ENCODE measurements at places on chromosomes 2 and 18.

DNA sequence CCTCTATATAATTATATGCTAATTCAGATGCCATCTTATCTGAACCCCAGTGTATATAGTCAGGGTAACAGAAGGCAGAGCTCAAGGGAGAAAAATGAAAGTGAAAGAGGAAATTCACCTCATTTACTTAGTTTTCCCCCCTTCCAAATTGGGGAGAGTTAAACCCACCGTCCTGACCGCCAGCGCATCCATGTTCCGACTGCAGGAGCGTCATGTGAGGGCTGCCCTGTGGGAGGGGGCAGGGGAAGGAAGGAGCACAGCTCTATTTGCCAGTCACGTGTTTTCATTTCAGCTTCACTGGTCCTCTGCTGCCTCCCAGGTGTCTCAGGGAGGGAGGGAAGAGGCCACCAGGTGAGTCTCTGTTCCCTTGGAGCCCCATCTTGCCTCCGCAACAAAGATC, 13.2 kb downstream of the CNNM4 start:
- no peak for DNase-seq

GRCh38 chr2:69765096-69765380, 23.1 kb downstream of the ANXA4 start:
- no peak for DNase-seq

- no peak for DNase-seq
These were observed 98.8 kb upstream of the MGAT4A start for GRCh38 chr2:98829581-98830270.

GRCh38 chr2:173048897-173049661, 26.6 kb upstream of the MAP3K20 start:
- DNase-seq = no peak

- no peak for DNase-seq
These were observed 226.7 kb upstream of the ZNF804A start for GRCh38 chr2:184371641-184372040.

DNA sequence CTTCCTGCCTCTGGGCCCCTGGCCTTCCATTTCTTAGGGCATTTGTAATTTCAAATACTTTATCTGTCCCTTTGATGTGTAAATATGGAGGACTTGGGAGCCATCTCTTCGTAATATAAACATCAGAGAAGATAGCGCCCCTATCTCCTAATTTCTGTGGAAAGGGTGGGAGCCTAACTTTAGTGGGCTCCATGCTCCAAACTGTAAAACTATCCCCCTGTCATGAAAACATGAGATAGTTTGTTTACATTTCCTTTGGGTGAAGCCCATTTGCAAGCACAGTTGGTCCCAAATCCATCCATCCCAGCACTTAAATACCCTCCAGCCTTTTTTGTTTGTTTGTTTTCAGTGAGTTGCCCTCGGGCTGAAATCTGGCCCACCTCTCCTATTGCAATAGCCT, 782.6 kb upstream of the FSHR start:
- DNase-seq = no peak

GRCh38 chr18:51006948-51007789, 22.8 kb upstream of the SMAD4 start:
- no peak for DNase-seq

DNA sequence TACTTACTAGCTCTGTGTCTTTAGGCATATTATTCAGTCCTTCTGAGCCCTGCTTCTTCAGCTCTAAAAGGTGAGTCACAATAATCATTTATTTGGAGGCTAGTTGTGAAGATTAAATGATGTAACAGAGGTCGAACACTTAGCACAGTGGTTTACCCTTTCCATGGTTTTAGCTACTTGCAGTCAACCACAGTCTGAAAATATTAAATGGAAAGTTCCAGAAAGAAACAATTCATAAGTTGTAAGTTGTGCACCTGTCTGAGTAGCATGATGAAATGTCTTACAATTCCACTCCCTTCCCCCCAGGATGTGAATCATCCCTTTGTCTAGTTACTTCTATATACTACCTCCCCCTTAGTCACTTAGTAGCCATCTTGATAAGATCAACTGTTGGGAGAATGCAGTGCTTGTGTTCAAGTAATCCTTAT, 217.6 kb upstream of the THUMPD2 start:
- DNase-seq = no peak

- no peak for DNase-seq
These were observed 119.5 kb downstream of the NCK2 start for GRCh38 chr2:105864262-105864661.

DNA sequence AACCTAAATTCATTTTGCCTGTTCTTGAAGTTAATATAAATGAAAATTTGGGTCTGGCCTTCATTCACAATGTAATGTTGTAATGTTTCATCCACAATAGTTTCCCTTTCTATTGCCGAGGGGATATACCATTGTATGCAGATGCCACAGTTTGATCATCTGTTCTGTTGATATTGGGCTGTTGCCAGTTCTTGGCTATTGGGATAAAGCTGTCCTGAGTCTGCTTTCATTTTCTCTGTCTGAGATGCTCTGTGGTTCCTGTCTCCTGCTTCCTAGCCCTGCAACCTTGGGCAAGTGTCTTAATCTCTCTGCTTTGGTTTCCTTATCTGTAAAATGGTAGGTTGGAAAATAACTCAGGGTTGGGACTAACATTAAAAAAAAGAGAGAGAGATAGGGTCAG, 25.2 kb downstream of the B3GNT2 start:
- no peak for DNase-seq

DNA sequence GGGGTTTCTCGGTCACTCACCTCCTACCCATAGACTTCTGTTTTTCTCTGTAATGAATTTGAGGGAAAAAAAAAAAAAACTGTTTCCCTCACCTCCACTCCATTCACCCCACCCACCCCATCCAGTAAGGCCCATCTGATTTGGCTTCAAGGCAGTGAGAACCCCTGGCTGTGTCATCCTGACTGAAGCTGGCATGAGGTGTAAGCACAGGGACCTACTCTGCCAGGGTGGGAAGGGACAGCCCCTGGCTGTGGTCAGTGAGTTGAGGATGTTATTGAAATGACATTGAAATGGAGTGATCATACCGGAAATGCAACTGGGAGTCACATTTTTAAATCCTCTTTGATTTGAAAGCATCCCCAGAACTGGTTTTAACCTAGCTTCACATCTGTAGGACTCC, 19.1 kb upstream of the BCL2L11 start:
- no peak for DNase-seq

- no peak for DNase-seq
These were observed 18.4 kb upstream of the ZNF521 start for GRCh38 chr18:25370391-25370790.

GRCh38 chr2:179655627-179656026, 205.8 kb downstream of the ZNF385B start:
- DNase-seq = no peak

- DNase-seq = peak; percentile 45
These were observed 572 bp downstream of the INPP4A start for GRCh38 chr2:98445177-98445682.

- DNase-seq = no peak
These were observed 9.7 kb upstream of the DNAJB2 start for GRCh38 chr2:219269362-219270054.

- no peak for DNase-seq
These were observed 2.4 kb upstream of the ANTXR1 start for GRCh38 chr2:69010437-69011194.

DNA sequence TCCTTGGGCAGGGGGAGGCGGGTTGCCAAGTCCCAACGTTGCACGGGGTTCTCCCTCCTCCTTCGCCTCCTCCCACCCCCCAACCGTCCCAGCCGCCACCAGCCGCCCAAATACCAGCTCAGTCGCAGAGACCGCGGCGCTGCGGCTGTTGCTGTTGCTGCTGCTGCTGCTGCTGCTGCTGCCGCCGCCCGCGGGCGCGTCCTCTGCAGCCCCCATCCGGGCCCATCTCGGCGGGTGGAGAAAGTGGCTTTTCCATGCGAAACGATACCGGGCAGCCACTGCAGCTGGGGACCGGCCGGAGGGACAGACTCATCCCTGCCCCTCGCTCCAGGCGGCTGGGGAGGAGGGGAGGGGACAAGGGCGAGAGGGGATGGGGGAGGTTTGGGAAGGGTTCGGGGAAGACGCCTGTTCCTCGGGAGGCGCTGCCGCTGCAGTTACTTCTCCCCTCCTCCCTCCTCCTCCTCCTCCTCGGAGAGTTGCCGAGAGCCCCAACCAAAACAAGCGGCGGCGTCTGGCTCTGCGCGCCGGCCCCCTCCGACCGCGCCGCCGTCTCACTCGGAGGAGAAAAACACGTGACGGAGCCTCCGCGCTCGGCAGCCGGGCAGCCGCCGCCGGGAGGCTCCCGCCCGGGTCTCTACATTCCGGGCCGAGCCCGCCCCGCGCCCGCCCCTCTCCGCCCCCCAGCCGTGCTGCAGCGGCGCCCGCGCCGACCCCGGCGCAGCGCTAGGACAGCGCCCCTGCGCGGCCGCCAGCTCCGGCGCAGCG, at the start of gene IRS1:
Gene IRS1, minus strand, starts transcription at position 610 of the 765 bp plus-strand sequence. CDS start 1,082 bp downstream, outside the sequence.
- DNase-seq = peak; percentile 77
